Ovary (tissue), 10 donors: ENCODE measurements at places on chromosomes 1 and 21. TPM values are rescaled to one million over a fixed set of nuclear protein-coding genes. Genes with fewer than 3 reads are reported as not detected.

GUK1 gene
- total RNA-seq = 256 TPM

- DNase-seq = no peak
These were observed 184.5 kb upstream of the TNR start for GRCh38 chr1:175927944-175928343.

DNA sequence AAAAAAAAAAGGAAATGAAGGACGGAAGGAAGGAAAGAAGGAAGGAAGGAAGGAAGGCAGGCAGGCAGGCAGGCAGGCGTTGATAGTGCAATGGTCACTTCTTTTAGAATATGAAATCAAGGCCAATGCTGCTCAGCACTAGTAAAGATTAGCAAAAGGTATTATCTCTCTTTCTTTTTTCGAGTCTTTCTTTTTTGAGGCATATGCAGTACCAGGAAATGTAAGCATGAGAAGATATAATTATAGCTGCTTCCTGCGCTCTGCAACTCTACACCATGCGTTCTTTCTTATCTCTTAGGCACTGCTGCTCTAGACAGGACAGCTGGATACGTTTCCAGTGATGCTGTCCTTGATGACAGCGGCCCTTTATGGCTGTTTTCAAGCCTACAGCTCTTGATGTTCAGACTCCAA is 1512.5 kb upstream of the B3GALT2 start:
- DNase-seq = no peak

PTPRF gene
- 76.8 TPM for total RNA-seq

ACTN2 gene
- total RNA-seq = 0.48 TPM

GRCh38 chr1:76764638-76765454 is 102.4 kb upstream of the ST6GALNAC5 start:
- no peak for DNase-seq

- no peak for DNase-seq
These were observed 9.2 kb downstream of the TTF2 start for GRCh38 chr1:117069220-117069844.

DNA sequence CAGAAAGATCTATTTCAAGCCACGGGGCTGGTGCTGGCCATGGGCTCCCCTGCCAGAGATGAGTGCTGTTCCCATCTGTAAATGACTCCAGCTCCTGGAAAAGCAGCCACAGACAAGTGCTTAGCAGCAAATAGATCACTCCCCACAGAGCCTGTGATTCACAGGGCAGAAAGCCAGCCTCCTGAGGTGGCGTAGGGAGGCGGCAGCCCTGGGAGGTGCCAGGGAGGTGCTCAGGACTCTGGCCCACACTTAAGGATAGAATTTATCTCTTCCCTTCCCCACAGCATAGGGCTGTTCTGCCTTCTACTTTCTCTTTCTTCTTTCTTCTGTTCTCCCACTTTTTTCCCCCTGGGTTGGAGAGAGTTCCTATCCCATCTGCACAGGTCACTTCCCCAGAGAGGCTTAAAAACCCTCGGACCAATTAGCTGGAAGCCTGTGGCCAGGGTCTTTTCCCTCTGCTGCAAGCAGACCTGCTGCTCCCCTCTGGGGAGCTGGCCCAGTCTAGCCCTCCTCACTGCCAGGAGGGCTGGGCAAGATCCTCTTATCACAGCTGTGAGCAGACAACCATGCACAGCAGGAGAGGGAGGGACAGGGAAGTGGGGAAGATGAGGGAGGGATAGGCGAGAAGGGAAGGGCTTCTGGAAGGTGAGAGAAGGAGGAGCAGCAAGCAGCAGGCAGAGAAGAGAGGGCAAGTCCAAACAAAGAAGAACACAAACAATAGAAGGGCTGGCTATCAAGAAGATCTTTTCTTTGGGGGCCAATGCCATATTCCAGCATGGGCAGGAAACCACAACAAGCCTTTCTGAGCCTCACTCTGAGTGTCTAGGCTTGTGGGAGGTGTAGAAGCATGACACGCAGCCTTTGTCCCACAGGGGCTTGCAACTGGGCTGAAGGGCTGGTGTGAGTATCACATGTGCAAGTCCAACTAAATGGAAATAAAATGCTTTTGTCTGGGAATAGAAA is 41.0 kb downstream of the KCND3 start:
- no peak for DNase-seq

CSF3R gene
- 4.9 TPM for total RNA-seq

SAMD13 gene
- not detected for total RNA-seq

DNA sequence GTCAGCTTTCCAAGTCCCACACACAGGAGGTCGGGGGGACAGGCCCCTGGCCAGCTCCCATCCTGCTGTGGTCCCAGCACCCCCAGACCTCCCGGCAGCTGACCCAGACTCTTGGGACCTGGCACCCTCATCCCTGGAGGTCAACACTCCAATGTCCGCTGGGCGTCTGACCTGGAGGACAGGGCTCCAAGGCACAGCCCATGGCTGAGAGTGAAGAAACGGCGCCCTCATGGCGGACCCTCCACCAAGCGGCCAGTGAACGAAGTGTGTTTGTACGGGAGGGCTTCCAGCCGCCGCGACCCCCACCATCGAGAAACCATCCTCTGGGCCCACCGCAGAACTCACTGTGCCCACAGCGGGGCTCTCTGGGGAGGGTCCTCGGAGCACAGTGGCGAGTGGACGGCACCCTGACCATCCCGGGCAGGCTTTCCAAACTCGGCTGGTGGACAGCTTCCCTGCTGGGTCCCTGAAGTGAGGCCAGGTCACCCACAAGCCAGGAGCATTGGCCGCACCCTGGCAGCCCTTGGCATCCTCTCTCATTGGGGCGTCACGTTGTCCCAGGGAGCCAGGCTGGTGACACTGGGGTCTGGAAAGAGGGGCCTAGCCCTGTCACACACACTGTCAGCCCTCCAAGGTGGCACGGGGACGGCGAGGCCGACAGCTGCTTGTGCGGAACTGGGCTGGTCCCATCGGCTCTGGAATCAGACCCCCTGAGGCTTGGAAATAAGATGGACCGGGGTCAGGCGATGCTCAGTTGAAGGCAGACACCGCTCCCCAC is 47.8 kb upstream of the COL6A2 start:
- DNase-seq = no peak

FTCD gene
- 4.7 TPM for total RNA-seq

DNA sequence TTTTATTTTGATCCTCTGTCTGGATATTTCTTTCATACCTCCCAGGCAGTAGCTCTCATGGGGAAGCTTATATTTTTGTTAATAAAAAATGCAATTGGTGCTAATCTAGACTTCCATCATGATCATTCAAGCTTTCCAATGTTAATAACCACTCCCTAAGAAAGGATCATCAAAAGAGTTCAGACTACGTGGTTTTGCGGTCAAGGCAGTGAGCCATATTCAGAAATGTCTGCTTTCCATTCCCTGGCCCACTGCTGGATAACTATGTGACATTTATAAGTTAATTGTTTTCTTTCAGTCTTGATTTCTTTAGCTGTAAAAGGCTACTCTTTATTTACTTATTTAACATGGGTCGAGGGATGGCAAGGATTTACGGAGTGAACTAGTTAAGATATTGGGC is 414.6 kb downstream of the LMO4 start:
- DNase-seq = no peak
